Stimulated activated CD4-positive, alpha-beta T cell treated with anti-CD3 and anti-CD28 coated beads, Interleukin-15, amount 100 ng/mL, for 1 hour (primary cell): ENCODE measurements at places on chromosomes 1 and 21.
A peak's percentile ranks its signal among the peaks of the same experiment; 100 is the strongest.

DNA sequence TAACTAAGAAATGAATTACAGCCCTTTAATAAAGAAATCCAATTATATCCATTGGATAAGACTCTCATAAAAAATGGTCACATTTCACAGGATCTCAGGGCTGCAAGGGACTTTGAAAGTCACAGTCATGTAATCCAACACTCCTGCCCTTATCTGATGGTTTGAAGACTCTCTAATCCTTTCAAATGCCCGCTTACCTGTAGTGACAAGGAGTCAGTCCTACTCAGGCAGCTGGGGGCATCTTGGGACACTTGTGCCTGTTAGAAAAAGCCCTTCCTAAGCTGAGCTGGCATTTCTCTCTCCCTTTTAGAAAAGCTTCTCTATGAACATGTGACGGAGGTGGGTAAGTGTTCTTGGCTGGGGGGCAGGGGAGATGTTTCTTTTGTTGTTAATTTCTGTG, 11.0 kb upstream of the ZNF691 start:
- DNase-seq, result no peak

DNA sequence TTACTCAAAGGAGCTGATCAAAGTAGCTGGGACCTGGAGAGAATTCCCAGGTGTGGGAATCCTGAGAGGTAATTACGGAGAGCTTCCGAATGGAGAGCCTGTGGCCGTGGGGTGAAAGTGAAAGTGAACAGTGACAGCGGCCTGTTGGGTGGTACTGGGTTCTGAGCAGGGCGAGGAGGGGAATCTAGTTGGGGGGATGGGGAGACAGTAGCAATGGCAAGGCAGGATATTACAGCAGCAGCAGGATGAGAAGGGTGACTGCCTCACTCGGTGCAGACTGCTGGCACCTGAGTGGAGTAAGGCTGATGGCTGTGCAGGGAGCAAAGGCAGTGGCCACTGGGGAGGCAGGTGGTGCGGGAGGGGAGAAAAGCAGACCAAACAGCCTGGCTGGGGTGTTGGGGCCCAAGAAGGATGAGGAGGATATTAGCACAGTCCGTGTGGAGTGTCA, 70.3 kb upstream of the PRDX6 start:
- no peak for DNase-seq

- DNase-seq, result no peak
Observed at GRCh38 chr1:108140177-108140576, 60.0 kb downstream of the SLC25A24 start.

GRCh38 chr1:53186533-53186932, 10.1 kb upstream of the CPT2 start:
- no peak for DNase-seq

- DNase-seq, result no peak
Observed at GRCh38 chr1:203448521-203449061, 27.0 kb upstream of the PRELP start.

GRCh38 chr1:244231572-244232315, 180.7 kb downstream of the ZBTB18 start:
- no peak for DNase-seq

DNA sequence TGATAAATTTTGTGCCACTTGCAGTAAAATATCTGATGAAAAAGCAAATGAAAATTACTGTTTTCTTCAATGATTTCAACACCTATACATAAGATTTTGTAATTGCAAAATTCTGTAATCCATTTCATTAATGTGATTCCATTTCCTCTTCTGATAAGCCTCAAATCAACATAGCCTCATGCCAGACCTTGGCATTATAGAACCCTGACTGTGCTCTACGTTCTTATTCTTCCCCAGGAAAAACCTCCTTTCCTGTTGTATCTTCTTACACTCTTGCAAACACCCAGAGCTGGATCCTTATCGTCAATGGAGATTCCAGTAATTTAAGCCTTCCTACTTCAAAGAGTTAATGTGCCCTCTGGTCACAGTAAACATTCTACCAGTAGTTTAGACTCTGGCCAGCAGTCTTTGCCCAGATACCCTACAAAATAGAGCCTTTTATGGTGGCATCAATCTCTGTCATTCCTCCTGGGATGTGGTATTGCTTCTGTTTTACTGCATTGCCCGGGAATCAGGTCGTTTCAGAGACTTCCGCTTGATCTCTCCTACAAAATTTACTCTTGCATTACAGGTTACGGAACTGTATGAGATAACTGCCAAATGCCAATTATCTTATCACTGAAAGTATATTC, 48.5 kb upstream of the CHRM3 start:
- no peak for DNase-seq

GRCh38 chr1:28580722-28581530, 11.1 kb upstream of the RAB42 start:
- DNase-seq, result peak; percentile 25

- DNase-seq, result no peak
Observed at GRCh38 chr1:16250524-16251251, 13.7 kb upstream of the CPLANE2 start.

- no peak for DNase-seq
Observed at GRCh38 chr1:20981915-20982314, 194.8 kb downstream of the EIF4G3 start.

GRCh38 chr21:33330726-33331125, 6.0 kb downstream of the IFNAR1 start:
- DNase-seq, result no peak

GRCh38 chr21:35100349-35100811, 51.3 kb upstream of the RUNX1 start:
- no peak for DNase-seq

DNA sequence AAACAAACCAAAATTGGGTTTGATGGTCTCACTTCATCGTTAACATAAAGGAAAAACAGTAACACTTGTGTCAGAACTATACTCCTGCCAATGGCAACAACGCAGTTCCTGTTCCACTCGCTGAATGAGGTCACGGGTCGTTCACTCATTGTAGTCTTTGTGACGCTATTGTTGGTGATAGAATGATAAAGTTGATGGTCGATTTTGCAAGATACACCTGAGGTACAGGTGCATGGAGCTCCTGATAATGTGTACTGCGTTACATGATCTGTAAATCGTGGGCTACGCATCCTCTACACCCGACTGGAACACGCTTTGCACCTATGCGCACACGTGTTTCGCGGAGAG, 391 bp upstream of the CENPS start:
- DNase-seq, result no peak

DNA sequence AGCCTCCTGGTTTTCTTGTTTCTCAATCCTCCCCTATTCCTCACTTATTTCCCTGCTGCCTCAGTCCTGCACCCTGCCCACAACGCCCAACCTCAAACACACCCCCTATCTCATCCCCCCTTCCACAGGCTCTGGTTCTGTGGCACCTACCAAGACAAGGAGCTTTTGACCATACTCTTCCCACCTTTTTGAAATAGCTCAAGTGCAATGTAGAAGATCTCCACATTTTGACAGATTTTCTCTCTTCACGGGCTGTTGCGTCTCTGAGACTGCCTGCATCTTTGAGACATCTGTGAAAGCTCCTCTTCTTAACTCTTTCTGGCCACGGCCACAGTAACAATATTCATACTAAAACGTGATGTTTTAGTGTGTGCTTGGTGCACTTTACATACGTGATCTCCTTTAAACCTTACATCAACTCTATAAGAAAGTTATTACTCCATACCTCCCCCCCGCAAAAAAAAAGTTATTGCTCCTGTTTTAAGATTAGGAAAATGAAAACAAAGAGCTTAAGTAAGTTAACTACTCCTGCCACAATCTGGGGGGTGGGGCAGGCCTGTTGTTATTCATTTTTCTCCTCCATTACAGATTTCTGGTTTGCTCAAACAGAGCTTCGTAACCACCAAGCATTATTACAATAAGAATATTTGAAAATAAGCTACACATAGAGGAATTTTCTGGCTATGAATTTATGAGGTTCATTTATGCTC, 1.8 kb upstream of the SERBP1 start:
- no peak for DNase-seq

GRCh38 chr21:36209626-36210171, 53.1 kb downstream of the DOP1B start:
- DNase-seq, result no peak

- no peak for DNase-seq
Observed at GRCh38 chr1:192739476-192740184, 69.2 kb upstream of the RGS2 start.

- no peak for DNase-seq
Observed at GRCh38 chr1:233393084-233393840, 65.7 kb downstream of the MAP3K21 start.

GRCh38 chr1:19754482-19754881, 45.2 kb downstream of the TMCO4 start:
- DNase-seq, result no peak

DNA sequence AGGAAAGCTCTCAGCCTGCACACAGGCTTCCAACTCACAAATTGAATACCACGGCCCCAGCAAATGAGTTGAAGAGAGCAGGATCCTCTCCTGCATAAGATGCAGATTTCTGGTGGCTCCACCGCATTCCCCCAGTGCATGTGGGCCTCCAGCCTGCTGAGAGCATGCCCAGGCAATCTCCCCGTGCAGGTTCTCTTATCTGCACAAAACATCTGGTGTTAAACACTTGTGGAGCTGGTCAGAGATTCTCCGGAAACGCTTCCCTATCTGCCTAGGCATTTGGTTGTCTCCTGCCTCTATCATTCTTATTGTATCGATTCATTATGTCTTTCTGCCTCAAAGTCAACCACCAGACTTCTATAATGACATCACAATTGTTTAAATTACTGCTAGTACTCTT, 1349.0 kb upstream of the B3GALT2 start:
- no peak for DNase-seq

DNA sequence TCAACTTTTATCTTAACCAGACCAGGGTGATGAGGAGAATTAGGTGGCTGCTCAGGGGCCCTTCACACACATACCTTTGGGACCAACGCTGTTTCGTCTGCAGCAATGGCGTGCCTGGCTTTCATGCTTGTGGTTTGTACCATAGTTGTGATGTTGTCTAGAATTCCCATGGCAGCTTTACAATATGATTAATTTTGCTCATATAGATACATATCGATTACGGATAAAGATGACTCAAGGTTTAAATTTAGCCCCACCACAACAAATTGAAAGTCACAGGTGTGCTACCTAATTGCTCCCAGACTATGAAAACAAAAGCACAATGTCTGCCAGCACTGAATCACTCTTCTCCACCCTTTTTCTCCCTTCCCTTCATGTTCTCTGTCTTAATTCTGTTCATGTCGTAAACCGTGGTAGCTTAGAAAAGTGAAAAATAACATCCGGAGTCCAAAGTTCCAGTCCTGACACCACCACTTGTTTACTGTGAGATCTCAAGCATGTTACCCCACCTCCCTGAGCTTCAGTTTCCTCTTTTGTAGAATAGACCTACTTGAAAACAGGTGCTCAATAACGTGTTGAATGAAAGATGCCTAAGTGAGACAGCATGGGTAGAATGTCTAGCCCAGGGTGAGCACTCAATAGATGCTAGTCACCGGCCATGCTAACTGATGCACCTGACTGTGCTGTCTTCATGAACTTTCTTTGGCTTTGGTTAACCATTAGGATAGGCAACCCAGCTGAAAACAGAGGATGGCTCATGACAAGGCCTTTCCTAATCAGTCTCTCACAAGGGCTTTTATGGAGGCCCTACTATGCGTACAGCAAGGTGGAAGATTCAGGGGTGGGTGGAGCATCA, 22.1 kb upstream of the JUN start:
- no peak for DNase-seq

- DNase-seq, result no peak
Observed at GRCh38 chr1:172442843-172443565, 865 bp downstream of the PIGC start.

GRCh38 chr1:46219551-46220520, 16.7 kb downstream of the LURAP1 start:
- no peak for DNase-seq

- DNase-seq, result no peak
Observed at GRCh38 chr1:159958719-159959380, 4.8 kb upstream of the SLAMF9 start.

DNA sequence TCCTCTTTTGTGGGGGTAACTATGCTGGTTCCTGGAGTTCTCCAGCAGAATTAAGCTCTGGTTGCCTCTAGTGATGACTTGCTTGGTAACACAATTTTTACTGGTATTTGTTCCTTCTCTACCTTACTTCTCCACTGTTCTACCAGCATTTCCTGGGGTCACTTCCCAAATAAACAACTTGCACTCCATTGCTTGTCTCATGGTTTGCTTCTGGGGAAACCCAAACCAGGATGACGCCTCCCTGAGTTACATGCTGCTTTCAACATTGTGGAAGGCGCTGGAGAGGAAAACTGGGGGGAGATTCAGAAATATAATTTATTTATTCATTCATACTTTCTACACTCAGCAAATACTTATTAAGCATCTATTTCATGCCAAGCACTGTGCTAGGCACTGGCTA, 55.3 kb upstream of the AK4 start:
- no peak for DNase-seq

GRCh38 chr21:21921410-21922232, 923.4 kb downstream of the NCAM2 start:
- DNase-seq, result no peak

DNA sequence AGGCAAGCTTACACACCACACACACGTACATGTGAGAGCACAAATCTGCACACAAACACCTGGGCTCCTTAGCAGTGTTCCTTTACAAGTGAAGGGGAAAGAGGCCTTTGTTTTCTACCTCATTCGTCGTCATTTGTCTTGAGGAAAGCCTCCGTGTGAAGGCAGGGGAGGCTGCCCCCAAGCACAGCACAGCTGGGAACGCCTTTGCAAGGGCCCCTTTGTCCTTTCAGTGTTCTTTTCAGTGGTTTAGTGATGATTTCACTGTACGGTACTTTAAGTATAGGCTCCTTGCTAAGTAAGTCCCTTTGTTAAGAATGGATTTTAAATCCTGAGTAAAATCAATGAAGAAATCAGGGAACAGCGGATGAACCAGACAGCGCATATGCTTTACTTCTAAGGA, 94.1 kb downstream of the PGBD5 start:
- no peak for DNase-seq

DNA sequence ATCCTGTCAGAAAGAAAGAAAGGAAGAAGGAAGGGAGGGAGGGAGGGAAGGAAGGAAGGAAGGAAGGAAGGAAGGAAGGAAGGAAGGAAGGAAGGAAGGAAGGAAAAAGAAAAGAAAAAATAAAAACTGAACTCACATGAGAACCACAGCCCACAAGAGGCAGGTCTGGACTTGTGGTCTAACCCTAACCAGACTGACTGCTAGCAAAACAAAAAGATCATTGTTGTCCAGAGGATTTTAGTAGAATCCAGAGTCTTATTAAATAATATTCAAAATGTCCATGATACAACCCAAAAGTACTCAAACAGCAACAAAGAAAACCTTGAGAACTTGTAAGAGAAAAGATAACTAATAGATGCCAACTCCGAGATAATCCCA, 4.7 kb upstream of the ITGB2 start:
- no peak for DNase-seq

DNA sequence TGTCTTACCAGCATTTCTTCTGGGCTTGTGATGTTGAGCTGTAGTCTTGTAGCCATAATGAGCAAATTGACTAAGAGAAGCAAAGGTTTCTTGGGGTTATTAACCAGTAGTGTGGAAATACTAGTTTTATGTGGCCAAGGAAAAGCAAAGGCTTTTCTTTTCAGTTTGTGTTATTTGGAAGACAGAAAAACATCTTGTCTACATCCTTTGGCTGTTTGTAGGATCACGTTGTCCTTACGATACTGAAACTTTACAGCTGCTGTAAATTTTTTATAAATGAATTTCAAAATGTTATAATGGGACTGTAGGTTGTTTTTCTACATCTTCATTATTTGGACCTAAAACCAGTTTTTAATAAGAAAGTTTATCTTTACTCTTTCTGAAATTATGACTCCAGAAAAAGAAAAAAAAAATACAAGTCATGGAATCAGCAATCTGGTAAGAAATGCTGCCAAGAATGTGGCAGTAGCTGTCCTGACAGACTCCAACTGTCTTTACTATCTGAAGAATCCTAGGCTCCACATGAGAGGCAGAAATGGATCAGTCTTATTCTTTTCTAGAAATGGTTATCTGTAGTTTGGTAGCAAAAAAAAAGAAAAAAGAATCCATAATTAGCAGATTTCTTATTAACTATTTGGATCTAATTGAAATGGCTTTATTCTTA, 41.6 kb upstream of the QSOX1 start:
- DNase-seq, result no peak
